ENCODE measurements at places on chromosomes 5 and 9. TPM values are rescaled to one million over a fixed set of nuclear protein-coding genes. Genes with fewer than 3 reads are reported as not detected.

DNA sequence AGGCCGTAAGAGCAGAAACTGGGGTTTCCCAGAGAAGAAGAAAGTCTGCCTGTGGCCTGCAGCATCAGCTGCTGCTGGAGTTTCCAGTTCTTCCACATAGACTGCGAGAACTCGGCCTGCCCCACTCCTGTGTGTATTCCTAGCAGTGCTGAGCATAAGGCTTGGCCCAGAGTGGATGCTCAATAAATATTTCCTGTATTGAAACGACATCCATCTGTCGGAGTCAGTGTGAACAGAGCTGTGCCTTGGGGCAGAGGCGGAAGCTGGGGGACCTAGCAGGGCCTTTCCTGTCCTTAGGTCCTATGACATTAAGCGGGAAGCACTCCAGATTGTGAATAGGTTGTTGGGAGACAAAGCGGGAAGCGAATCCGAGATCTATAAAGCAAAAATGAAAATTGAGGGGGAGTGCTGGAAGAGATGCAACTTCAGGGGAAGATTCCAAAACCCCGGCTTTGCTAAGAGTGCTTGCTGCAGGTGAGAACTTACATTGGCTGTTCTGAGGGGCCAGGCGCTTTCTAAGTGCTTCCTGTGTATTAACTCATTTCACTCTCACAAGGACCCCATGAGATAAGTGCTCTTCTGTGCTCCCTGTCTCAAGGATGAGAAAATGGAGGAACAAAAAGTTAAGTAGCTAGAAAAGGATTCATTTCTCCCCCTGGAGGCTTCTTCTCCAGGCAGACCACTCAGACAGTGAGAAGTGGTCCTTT is 76.1 kb upstream of the CXCL14 start:
- DNase-seq, result no peak

Gene SVEP1
- 1.7 TPM for total RNA-seq

GRCh38 chr5:59893429-59894227 is at the start of gene PDE4D:
Gene PDE4D (minus strand): TSS chr5:59893726.
- peak; percentile 44 for DNase-seq

GRCh38 chr5:98535901-98536300 is 237.6 kb upstream of the RGMB start:
- no peak for DNase-seq

DNA sequence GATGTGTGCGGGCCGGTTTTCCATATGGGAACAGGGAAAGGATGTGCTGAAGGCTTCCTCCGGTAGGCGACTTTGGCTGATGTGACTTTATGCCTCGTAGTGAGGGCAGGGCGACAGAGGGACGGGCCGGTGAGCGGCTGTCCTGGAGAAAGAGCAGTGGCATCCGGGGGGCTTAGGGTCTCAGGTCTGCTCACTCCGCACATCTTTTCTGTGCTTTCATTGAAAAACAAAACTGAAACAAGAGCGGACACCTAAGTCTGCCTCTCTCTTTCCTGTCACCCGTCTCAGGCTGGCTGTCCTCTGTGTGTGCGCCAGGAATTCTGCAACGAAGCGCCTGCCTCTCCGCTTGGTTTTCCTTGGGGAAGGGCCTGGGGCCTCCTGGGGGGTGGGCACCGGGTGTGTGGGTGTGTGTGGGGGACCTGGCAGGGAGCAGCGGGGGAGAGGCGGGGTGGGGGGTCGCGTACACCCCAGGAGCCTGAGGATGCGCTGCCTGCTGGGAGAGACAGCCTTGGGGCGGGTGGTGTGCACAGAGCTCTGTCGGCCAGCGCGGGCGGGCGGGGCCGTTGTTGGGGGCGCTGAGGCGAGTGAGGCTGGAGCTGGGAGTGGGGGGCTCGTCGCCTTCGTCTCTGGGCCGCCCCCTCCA is 580 bp upstream of the PRRX2 start:
- no peak for DNase-seq

Gene PGM5
- 2.9 TPM for total RNA-seq

Gene RC3H2
- 15.1 TPM for total RNA-seq

- DNase-seq, result no peak
Measured at GRCh38 chr9:107269254-107269653, 13.8 kb upstream of the RAD23B start.

Gene FCN1
- total RNA-seq, result 0.93 TPM

Gene SNAPC3
- 12.9 TPM for total RNA-seq

DNA sequence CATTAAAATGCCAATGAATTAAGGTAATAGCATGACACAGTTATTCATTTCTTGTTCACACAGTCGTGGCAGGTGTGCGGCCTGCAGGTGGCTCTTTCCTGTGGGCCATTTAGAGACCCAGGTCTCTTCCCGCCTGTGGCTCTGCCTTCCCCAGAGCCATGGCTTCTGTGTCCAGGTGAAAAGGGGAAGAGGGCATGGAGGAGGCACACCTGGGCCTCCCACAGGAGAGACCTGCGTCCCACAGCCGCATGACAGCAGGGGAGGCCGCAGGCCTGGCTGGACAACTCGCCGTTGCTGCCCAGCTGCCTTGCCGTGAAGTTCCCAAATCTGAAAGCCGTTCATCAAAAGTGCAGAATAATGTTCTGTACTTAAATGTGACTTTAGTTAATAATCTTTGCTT is 14.4 kb upstream of the PLEKHG4B start:
- no peak for DNase-seq

DNA sequence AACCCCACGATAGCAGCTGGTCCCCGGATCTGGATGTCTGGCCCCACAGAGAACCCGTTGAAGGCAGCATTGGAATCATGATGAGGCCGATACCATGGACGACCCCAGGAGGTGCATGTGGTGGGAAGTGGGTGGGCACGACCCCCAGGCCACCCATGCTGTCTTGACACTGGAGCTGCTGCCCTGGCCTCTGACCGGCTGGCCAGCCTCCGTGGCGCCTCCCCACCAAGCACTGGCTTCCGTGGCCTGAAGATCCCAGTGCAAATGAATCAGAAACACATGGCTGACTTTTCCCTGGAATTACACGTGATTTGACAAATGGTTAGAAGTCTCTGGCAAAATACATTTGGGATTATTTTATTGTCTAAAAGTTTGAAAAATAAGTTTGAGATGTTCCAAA is 259.0 kb upstream of the IRX1 start:
- no peak for DNase-seq

Gene UNC5A
- not detected for total RNA-seq

Gene CAMK4
- 2.7 TPM for total RNA-seq

GRCh38 chr9:119181561-119181960 is 187.7 kb downstream of the BRINP1 start:
- DNase-seq, result no peak

- no peak for DNase-seq
Measured at GRCh38 chr5:137989419-137989818, 43.5 kb downstream of the FAM13B start.

DNA sequence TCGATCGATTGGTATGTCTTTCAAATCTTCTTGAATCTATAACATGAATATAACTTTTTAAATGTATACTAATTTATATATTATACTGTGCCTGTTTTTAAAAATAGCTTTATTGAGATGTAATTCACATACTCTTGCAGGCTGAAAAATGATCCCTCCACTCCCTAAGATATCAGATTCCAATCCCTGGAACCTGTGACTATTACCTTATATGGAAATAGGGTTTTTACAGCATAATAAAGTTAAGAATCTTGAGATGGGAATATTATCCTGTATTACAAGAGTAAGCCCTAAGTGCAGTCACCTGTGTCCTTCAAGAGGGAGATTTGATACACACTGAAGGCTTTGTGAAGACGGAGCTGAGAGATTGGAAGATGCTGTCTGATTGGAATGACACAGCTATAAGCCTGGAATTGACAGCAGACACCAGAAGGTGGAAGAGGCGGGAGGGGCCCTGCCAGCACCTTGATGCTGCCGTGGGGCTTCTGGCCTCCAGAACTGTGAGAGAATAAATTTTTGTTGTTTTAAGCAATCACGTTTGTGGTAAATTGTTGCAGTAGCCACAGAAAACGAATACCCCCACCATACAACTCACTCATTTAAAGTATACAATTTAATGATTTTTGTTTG is 161.3 kb downstream of the RMI1 start:
- DNase-seq, result no peak

Gene KCNN2
- total RNA-seq, result 16.2 TPM

Gene SPINK6
- not detected for total RNA-seq

DNA sequence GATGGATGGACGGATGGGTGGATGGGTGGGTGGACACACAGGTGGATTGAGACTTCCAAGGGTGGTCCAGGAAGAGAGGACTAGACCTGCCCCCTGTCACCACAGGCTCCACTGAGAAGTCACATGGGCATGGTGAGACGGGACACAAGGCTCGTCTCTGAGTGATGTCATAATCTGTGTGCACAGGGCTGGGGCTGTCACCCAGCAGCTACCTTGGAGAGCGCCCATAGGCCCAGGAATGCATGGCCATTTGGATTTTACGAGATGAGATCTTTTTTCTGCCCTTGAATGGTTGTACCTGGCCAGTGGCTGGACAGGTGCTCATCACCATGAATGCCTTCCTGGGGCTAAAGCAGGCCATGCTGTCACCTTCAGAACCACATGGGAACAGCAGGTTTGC is 3.1 kb downstream of the OLFM1 start:
- no peak for DNase-seq

Gene VCAN
- 2.3 TPM for total RNA-seq

DNA sequence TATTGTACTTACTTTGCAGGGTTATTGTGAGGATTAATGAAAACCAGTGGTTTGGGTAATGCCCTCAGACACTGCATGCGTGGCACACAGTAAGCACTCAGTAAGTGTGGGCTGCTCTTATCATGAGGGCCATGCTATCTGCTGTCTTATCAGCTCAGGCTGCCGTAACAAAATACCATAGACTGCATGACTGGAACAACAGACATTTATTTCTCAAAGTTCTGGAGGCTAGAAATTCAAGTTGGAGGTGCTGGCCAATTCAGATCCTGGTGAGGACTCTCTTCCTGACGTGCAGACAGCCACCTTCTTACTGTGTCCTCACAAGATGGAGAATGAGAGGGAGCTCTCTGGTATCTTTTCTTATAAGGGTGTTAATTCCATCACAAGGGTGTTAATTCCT is 23.9 kb upstream of the SH3PXD2B start:
- DNase-seq, result no peak

GRCh38 chr9:9790216-9790872 is 822.5 kb downstream of the PTPRD start:
- peak; percentile 52 for DNase-seq

Gene LCP2
- 7.3 TPM for total RNA-seq

DNA sequence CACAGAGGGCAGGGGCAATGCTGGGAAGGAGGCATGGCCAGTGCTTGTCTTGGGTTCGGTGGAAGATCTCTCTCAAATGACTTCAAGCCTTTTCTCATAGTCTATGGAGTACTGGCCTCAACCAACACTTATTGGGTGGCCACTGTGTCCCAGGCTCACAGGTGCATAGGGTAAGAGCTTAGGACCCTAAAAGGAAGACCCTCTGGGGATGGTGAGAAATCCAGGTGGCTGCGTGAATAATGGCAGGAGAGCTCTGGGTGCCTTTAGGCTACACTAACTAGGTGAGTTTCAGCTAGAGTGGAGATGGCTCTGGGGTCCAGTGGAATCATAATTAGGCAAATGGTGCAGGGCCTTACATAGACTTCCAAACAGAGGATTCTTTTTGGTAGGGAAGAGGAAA is 9.9 kb downstream of the STC2 start:
- DNase-seq, result no peak

DNA sequence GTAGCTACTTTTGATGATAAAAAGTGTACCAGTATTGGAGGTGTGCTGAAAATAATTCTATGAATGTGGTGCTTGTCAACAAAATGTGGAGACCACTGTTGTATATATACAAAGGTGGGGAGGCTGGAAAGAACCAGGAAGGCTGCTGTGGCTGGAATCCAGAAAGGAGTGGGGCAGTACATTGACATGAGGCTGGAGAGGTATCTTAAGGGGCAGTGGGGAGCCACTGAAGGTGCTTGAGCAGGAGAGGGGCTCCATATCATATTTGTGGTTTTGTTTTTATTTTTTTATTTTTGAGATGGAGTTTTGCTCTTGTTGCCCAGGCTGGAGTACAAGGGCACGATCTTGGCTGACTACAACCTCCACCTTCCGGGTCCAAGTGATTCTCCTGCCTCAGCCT is 87.9 kb upstream of the NEURL1B start:
- DNase-seq, result no peak

DNA sequence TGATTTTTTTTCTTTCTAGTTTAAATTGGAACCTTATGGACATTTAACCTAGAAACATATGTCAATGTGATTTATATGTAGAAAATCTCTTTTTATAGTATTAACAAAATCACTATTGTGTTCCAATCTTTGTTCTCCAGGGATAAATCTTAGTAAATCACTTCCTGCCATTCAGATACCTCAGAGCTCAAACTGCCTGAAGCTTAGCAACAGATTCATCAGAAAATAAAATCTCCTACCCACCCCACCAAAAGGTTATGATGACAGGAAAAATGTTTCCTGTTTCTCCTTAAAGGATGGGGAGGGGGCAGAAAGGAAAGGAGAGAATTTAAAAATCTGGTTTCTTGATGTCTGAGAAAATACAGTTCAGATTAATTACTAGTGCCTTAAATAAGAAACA is 105.0 kb upstream of the TUT7 start:
- no peak for DNase-seq

GRCh38 chr9:36031774-36032555 is 4.7 kb upstream of the RECK start:
- DNase-seq, result no peak

- DNase-seq, result peak; percentile 71
Measured at GRCh38 chr5:174189654-174190541, 144.4 kb downstream of the NSG2 start.

- peak; percentile 89 for DNase-seq
Measured at GRCh38 chr9:89648247-89649000, 43.6 kb downstream of the GADD45G start.

- DNase-seq, result no peak
Measured at GRCh38 chr5:142461028-142461590, 136.3 kb upstream of the SPRY4 start.
